Gastroesophageal sphincter (tissue), 4 donors: ENCODE measurements at places on chromosomes 2 and 18. TPM values are rescaled to one million over a fixed set of nuclear protein-coding genes. Genes with fewer than 3 reads are reported as not detected.
A peak's percentile ranks its signal among the peaks of the same experiment; 100 is the strongest.

- H3K27ac ChIP-seq, result no peak overlapping the region
- H3K4me1 ChIP-seq, result no peaks in the 10 kb centered on the region
- no peaks in the 10 kb centered on the region for H3K27me3 ChIP-seq
- ATAC-seq, result no peak
- H3K4me3 ChIP-seq, result no peak overlapping the region
Observed at GRCh38 chr2:15817748-15818147, 122.6 kb upstream of the MYCN start.

GRCh38 chr2:10354399-10354798 lies 51.7 kb downstream of the HPCAL1 start:
- no peak overlapping the region for H3K27ac ChIP-seq
- no peak for ATAC-seq
- peaks cover 25% of the 10 kb centered on the region for H3K36me3 ChIP-seq
- H3K4me3 ChIP-seq, result no peak overlapping the region
- H3K4me1 ChIP-seq, result no peaks in the 10 kb centered on the region
- no peaks in the 10 kb centered on the region for H3K27me3 ChIP-seq

Gene C2orf81
- 1.1 TPM for total RNA-seq

- H3K27ac ChIP-seq, result no peak overlapping the region
- ATAC-seq, result no peak
- peaks cover 3% of the 10 kb centered on the region for H3K4me1 ChIP-seq
Observed at GRCh38 chr2:160281213-160281612, 81.1 kb upstream of the ITGB6 start.

DNA sequence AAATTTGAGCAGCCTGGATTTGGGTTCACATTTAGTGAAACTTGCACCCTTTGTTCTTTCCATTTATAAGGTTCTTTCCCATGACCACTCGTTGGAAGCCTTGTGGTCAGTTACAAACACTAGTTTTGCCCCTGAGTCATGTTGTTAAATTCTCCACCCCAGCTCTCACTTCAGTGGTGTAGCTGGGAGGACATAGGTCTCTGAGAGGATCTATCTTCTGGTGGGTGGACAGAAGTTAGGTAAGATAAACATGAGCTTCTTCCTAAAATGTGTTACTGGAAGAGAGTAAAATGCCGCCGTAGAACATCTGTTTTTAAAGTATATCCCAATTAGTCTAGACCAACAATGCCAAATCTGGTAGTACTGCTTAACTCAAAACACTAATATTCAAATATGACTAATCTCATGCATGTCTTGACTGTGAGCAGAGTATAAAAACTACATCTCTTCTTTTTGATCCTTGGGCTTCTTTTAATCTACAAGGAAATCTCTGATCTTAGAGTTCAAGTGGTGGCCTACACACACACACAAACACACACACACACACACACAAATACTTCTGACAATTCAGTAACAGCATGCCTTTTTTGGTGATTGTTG lies 162.6 kb upstream of the FN1 start:
- H3K27ac ChIP-seq, result no peak overlapping the region
- H3K4me1 ChIP-seq, result no peaks in the 10 kb centered on the region
- no peaks in the 10 kb centered on the region for H3K27me3 ChIP-seq
- no peak for ATAC-seq
- H3K36me3 ChIP-seq, result no peaks in the 10 kb centered on the region

- ATAC-seq, result no peak
- peaks cover 54% of the 10 kb centered on the region for H3K36me3 ChIP-seq
- H3K27ac ChIP-seq, result no peak overlapping the region
- no peaks in the 10 kb centered on the region for H3K27me3 ChIP-seq
Observed at GRCh38 chr2:69995511-69995910, 34.1 kb upstream of the ASPRV1 start.

- peaks cover 22% of the 10 kb centered on the region for H3K4me1 ChIP-seq
- H3K4me3 ChIP-seq, result no peak overlapping the region
- H3K36me3 ChIP-seq, result no peaks in the 10 kb centered on the region
- no peaks in the 10 kb centered on the region for H3K27me3 ChIP-seq
Observed at GRCh38 chr2:160325418-160325817, 125.3 kb upstream of the ITGB6 start.

GRCh38 chr18:55275039-55275901 lies 312.7 kb downstream of the TCF4 start:
- no peaks in the 10 kb centered on the region for H3K27me3 ChIP-seq
- H3K4me3 ChIP-seq, result no peak overlapping the region
- peak; percentile 49 for ATAC-seq
- no peak overlapping the region for H3K27ac ChIP-seq

Gene CRYBA2
- not detected for total RNA-seq

DNA sequence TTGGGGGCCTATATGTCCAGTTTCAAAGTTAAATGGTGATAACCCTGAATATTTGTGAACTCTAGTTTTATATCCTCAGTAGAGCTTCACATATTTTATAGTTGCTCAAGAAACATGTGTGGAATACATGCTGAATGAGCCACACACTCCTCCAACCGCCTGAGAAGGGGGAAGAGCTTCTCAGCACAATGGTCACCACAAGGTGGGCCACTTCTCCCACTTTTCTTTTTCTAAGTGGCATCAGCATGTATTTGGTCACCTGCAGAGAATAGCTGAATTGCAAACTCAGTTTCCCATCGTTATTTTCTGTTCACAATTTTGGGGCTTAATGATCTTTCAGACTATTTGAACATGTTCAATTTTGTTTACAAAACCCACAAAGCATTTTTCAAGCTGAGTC lies 340.5 kb downstream of the PARD3B start:
- no peak for ATAC-seq
- no peaks in the 10 kb centered on the region for H3K36me3 ChIP-seq
- H3K4me3 ChIP-seq, result no peak overlapping the region
- H3K27me3 ChIP-seq, result no peaks in the 10 kb centered on the region

GRCh38 chr18:75810961-75811551 lies 383.6 kb upstream of the SMIM21 start:
- no peak overlapping the region for H3K27ac ChIP-seq
- H3K27me3 ChIP-seq, result no peaks in the 10 kb centered on the region
- ATAC-seq, result no peak
- no peak overlapping the region for H3K4me3 ChIP-seq
- H3K4me1 ChIP-seq, result no peaks in the 10 kb centered on the region

GRCh38 chr2:45285771-45286390 lies 276.6 kb upstream of the SIX2 start:
- no peak overlapping the region for H3K27ac ChIP-seq
- H3K4me3 ChIP-seq, result no peak overlapping the region
- ATAC-seq, result no peak
- no peaks in the 10 kb centered on the region for H3K4me1 ChIP-seq
- H3K27me3 ChIP-seq, result peaks cover 4% of the 10 kb centered on the region
- no peaks in the 10 kb centered on the region for H3K36me3 ChIP-seq

- no peak overlapping the region for H3K27ac ChIP-seq
- H3K36me3 ChIP-seq, result no peaks in the 10 kb centered on the region
- no peak for ATAC-seq
Observed at GRCh38 chr18:71107244-71107643, 818.4 kb downstream of the SOCS6 start.

- no peak overlapping the region for H3K27ac ChIP-seq
- H3K4me1 ChIP-seq, result no peaks in the 10 kb centered on the region
- no peak overlapping the region for H3K4me3 ChIP-seq
- no peak for ATAC-seq
- no peaks in the 10 kb centered on the region for H3K27me3 ChIP-seq
- H3K36me3 ChIP-seq, result no peaks in the 10 kb centered on the region
Observed at GRCh38 chr2:108257757-108258331, 18.1 kb downstream of the SULT1C3 start.

Gene SNORC
- total RNA-seq, result 11.6 TPM

- H3K4me1 ChIP-seq, result no peaks in the 10 kb centered on the region
- H3K27me3 ChIP-seq, result no peaks in the 10 kb centered on the region
- H3K36me3 ChIP-seq, result no peaks in the 10 kb centered on the region
- peak; percentile 85 for ATAC-seq
Observed at GRCh38 chr18:48228301-48228715, 180.9 kb downstream of the ZBTB7C start.

DNA sequence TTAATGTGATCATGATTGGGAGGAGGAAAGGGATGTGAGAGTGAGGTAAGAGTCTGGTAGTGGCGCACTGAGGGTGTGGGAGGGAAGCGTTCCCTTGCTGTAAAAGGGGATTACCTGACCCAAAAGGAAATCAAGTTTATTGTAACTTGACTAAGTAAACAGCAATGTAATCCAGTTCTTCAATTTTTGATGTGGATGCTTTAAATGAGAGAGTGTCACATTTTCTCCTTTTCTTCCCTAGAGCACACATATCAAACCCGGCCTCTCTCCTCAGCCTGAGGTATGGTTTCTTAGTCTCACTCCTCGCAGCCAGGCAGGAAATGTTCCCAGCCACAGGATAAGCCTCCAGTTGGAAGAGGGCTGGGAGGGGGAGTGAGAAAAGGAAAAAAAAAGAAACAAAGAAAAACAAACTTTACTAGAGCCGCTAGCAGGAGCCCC lies 688 bp upstream of the ARHGAP28 start:
- peaks cover 4% of the 10 kb centered on the region for H3K27me3 ChIP-seq
- peak overlapping the region; percentile 84 for H3K27ac ChIP-seq
- H3K4me3 ChIP-seq, result peak overlapping the region; percentile 67
- peaks cover 17% of the 10 kb centered on the region for H3K4me1 ChIP-seq
- no peaks in the 10 kb centered on the region for H3K36me3 ChIP-seq
- ATAC-seq, result peak; percentile 33

DNA sequence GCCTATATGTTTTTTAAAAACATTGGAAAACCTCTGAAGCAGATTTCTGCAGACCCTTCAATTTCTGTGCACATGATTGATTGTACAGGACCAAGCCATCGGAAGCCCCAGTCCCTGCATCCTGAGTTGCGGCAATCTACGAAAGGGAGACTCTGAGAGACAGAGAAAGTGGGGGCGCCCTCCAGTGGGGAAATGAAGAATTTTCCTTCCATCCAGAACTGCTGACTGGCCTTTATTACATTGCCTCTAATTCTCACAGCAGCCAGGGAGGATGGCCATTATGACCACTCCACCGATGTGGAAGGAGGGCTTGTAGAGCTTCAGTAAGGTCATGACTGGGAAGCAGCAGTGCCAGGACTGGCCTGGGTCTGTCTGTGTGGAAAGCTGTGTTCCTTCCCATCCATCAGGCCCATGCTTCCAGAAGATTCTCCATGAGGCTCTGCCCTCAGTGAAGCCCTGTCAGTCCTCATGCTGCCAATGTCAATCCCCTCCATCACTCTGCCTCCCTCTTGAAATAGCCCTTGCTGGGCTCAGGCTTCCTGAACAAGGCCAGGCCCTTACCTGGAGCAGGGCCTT lies 20.0 kb upstream of the RESP18 start:
- no peaks in the 10 kb centered on the region for H3K36me3 ChIP-seq
- peaks cover 90% of the 10 kb centered on the region for H3K27me3 ChIP-seq
- no peak overlapping the region for H3K27ac ChIP-seq

GRCh38 chr18:8989017-8989416 lies 113.5 kb upstream of the NDUFV2 start:
- no peak overlapping the region for H3K4me3 ChIP-seq
- no peak for ATAC-seq
- no peaks in the 10 kb centered on the region for H3K27me3 ChIP-seq
- no peaks in the 10 kb centered on the region for H3K36me3 ChIP-seq

DNA sequence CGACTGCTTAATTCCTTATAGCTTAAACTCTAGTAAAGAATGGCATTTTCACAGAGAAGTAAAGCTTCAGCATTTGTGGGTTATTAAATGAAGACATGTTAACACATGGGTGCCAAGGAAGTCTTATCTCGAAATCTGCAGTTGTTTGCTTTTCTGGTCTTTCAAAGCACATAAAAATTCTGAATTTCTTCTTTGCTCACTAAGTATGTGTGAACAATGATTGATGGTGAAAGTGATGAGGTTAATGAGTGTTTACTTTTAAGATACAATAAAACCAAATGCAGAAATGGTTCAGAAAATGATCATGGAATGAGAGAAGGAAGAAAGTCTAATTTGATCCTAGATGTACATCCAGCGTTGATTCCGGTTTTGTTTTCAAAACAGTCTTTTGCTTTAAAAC lies 234.6 kb upstream of the RAB12 start:
- ATAC-seq, result no peak
- H3K27me3 ChIP-seq, result no peaks in the 10 kb centered on the region
- H3K4me1 ChIP-seq, result no peaks in the 10 kb centered on the region
- H3K27ac ChIP-seq, result no peak overlapping the region

Gene KIF5C
- total RNA-seq, result 3.3 TPM

Gene REL
- total RNA-seq, result 13.3 TPM

DNA sequence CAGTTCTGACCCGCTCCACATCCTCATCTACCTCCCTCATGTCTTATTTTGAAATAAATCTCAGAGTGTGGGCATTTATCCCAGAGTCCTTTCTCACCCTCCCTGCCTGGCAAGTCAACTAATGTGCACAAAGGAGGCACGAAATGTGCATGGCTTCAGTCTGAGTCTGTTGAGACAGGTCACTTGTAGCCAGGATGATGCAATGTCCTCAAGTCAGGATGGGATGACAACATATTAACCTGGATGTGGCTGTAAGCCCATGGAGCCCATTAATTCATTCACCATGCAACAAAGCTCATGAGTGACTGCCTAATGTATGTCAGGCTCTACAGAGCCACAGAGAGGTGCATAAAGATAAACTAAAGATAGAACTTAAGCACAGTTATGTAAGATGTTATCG lies 34.5 kb downstream of the KCNG3 start:
- ATAC-seq, result no peak
- no peak overlapping the region for H3K4me3 ChIP-seq
- no peak overlapping the region for H3K27ac ChIP-seq
- H3K4me1 ChIP-seq, result no peaks in the 10 kb centered on the region

DNA sequence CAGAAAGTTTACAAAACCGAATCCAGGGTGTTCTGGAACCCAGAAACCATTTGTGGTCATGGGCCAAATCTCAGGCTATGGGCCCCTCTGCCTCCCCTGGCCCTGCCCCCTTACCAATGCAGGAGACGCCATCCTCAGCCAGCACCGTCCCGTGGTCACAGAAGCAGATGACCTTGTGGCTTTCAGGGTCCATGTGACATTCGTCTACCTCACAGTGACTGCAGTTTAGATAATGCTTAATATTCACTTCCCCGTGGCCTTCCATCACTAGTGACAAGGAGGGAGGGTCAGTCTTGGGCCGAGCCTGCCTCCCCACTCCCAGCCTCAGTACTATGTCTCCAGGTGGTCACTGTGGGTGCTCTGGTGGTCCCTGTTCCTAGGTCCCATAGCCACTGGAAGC lies 111.6 kb downstream of the CLIP4 start:
- H3K4me1 ChIP-seq, result no peaks in the 10 kb centered on the region
- ATAC-seq, result no peak
- H3K27me3 ChIP-seq, result peaks cover 54% of the 10 kb centered on the region

- no peak for ATAC-seq
- no peaks in the 10 kb centered on the region for H3K36me3 ChIP-seq
Observed at GRCh38 chr18:8610459-8610851, 1.2 kb downstream of the RAB12 start.

DNA sequence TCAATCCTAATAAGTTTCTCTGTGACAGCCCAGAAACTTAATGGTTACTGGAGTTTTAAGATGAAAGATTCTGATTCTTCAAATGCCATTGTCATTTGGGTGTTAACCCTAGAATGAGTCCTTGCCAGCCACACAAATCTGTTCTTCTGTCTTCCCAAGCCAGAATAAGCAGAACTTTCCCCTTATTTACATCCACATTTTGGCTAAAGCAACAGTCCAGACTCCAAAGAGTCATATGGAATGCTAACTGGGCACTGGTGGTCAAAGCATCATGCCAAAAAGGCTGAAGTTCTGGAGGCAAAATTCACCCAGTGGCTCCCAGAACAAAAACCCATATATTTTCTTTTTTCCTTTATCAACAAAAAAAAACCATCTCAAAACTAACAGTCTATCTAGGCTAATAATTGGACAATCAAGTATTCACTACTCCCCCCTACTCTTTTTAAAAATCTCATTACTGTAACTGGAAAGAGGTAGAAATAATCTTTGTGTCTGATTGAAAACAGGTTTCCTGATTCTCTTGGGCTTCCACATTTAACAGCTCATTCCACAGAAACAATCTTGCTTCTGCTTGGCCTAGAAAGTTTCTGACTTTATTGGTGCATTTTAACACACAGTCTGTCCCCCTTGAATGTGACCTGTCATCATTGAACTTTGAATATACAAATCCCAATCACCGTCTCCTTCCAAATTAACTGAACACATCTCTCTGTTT lies 89.6 kb upstream of the SETBP1 start:
- peaks cover 21% of the 10 kb centered on the region for H3K4me1 ChIP-seq
- no peaks in the 10 kb centered on the region for H3K27me3 ChIP-seq
- no peak overlapping the region for H3K4me3 ChIP-seq
